ENCODE measurements at places on chromosomes 6 and 20.
A peak's percentile ranks its signal among the peaks of the same experiment; 100 is the strongest.

DNA sequence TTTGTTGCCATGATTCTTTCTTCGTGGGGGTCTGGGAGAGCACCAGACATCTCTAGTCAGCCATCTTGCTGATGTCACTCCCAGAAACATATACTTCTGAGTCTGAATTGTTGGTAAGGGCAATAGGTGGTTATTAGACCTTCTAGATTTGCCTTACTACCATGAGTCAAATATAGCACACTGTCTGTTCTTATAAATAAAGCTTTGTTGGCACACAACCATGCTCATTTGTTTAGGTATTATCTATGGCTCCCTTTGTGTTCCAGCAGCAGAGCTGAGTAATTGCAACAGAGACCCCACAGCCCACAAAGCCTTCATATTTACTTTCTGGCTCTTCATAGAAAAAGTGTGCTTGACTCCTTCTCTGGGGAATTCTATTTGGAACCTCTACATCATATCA is 62.9 kb downstream of the CDH26 start:
- no peak for DNase-seq

DNA sequence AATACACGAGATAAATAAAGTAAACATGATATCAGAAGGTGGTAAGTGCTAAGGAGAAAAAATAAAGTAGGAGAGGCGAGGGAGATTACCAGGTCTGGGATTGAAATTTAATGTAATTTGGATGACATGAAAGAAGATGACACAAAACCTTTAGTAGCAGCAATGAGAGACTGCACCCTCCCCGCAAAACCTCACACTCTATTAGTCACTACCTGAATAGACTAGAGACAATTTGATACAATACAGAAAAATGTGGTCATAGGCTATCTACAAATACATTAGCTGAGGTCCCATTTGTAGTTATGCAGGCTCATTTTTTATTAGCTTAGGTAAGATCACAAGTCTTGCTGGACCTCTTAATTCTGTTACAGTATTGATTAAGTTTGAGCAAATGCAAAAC is 125.5 kb downstream of the LRFN2 start:
- no peak for DNase-seq

GRCh38 chr6:42403831-42404230 is 47.9 kb downstream of the TRERF1 start:
- no peak for DNase-seq

DNA sequence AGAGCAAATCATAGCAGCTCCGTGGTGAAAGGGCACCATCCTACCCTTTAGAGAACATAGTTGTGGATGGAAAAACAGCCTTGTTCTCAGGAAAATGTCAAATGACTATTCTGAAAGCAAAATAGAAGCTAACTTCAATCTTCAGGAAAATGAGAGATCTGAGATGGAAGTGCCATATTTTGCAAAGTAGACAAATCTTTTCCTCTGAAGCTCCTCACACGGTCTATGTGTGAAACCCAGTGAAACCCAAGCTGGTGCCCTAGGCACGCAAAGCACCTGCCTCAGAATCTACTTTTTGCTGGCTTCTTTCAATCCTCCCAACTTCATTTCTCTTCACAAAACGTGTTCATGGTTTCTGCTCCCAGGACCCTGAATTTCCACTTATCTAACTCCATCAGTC is 325.2 kb upstream of the CDH4 start:
- DNase-seq: no peak

- peak; percentile 32 for DNase-seq
These were observed 68.0 kb downstream of the MYH7B start for GRCh38 chr20:35023624-35024023.

GRCh38 chr20:41655962-41656618 is 37.9 kb upstream of the CHD6 start:
- no peak for DNase-seq

GRCh38 chr6:108260809-108261569 is at the start of gene SNX3:
SNX3 (minus strand) TSS chr6:108261040; CDS start chr6:108260921, 119 bp downstream.
- DNase-seq: peak; percentile 98
